RPMI7951 (cell line): ENCODE measurements at places on chromosomes 2 and 18. TPM values are rescaled to one million over a fixed set of nuclear protein-coding genes. Genes with fewer than 3 reads are reported as not detected.

The CNDP1 gene
- not detected in 2 replicates for total RNA-seq

The TMEM37 gene
- not detected in 2 replicates for total RNA-seq

The SERPINB13 gene
- not detected in 2 replicates for total RNA-seq

The MAPK4 gene
- not detected in 2 replicates for total RNA-seq

DNA sequence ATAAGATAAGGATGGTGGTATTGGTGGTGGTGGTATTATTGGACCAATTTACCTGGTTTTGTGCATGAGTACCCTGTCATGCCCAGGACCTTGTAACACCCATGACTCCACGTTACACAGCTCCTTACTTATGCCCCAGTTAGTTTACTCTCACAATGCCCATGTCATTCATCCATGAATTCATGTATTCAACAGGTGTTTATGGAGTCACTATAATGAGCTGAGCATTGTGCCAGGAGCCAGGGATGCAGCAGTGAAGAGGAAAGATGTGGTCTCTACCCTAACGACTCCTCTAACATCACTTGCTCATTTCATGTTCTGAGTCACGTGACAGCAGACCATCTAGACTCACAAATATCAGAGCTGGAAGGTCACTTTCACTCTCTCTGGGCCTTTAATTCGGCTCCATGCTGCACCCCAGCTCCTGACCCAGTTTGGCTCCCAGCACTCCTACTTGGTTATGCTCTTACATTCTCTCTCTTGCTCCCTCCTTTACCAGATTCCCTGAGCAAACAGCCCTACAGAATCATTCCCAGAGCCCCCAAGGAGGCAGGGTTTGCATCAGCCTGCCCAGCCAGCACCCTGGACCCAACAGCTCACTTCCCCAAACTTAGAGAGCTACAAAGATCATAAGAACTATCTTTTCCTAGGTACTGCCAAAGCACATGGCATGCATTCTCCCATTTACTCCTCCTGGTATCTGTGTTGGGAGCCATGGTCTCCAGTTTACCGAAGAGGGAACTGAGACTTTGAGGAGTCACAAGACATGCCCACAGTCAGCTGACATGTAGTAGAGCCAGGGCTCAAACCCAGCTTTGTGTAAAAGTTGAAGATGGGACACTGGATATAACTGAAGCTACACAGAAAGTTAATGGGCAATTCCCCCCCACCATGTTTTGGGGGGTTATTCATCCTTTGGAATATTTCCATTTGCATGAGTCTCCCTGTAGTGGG, 449.9 kb downstream of the LRATD1 start:
- DNase-seq = no peak

DNA sequence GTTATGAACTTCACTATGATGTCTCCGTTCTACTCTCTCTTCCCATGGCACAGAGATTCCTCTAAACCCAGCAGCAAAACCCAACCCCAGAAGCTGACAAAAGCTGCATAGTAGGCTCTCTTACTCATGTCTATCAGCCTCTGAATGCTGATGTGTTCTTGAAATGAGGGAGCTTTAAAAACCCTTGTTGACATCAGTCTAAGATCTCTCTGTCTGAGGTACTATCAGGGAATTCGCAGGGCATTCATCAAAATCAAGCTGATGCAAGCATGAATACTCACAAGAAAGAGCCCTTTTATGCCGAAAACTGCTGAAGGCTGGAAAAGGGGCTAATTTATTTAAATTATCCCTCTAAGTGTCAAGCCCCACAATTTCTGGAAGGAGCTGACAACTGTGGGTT, 710.6 kb upstream of the FANCL start:
- DNase-seq = no peak

GRCh38 chr2:55180374-55180773, 51.7 kb downstream of the CLHC1 start:
- DNase-seq = no peak

DNA sequence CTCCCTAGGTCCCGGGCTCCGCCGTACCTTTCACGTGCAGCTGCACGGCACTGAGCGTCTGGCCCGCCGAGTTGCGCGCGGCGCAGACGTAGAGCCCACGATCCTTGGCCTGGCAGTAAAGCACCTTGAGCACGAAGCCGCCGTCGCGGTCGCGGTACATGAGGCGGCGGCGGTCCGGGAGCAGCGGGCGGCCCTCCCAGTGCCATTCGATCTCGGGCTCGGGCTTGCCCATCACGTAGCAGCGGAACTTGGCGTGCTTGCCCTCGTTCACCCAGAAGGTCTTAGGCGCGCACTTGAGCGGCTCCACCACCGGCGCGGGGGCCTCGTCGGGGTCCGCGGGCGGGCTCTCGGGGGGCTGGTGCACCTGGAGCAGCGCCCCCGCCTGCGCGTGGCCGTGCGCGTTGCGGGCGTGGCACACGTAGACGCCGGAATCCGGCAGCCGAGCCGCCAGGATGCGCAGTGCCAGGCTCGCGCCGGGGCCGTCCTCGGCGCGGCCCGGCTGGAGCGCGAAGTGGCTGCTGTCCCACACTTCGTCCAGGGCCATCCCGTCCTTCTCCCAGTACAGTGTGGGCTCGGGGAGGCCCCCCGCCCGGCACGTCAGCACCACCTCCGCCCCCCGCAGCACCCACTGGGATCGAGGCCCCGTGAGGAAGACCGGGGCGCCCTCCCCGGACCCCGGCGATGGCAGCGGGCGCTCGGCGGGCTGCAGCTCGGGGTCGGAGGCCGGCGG, 980 bp downstream of the OBSL1 start:
- DNase-seq = peak; percentile 47

- DNase-seq = no peak
These were observed 142.9 kb upstream of the ZSWIM2 start for GRCh38 chr2:186991766-186992417.

GRCh38 chr18:48179001-48179400, 230.2 kb downstream of the ZBTB7C start:
- no peak for DNase-seq

- peak; percentile 46 for DNase-seq
These were observed 118.4 kb downstream of the TANC1 start for GRCh38 chr2:159086826-159087225.

DNA sequence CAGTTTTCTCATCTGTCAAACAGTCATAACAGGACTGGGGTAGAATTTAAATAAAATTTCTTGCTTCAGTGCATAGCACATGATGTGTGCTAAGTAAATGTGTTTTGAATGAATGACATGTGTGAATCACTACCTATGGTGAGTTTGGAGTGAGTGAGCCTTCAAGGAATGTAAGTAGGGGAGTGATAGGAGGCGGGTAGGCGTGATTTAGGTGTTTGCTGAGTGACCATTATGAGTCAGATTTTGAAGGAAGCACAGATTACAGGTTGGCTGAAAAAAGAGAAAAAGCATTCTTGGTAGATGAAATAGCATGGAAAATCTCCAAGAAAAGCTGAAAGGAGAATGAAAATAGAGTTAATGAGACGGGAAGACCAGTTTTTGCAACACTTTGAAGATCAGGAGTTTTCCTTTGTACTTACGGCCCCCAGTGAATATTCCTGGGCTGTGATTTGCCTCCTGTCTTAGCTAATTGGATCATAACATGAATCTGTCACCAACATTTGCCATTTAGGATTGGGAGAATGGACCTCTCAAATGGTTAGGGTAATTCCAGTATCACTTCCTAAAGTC, 136.9 kb upstream of the GATA6 start:
- peak; percentile 84 for DNase-seq

GRCh38 chr2:234254783-234255521, 204.4 kb downstream of the SPP2 start:
- DNase-seq = peak; percentile 57

DNA sequence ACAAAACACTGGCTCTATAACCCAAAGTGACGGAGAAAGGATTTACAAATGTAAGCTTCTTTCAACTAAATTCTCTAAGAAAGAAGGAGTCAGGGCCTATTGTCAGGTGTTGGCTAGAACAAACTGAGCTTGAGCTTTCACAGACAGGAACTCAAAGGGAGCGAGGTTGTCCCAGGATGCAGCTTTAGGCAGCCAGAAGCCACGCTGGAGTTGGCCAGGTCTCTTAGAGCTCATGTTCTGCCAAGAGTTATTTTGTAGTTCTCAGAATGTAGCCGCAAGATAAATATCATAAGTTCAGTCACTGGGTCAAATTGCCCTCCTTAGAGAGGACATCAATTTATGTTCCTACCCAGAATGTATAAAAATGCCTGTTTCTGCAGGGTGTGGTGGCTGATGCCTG, 54.1 kb upstream of the GREB1L start:
- no peak for DNase-seq

GRCh38 chr2:157761520-157761919, 114.6 kb downstream of the ACVR1 start:
- DNase-seq = peak; percentile 59

- no peak for DNase-seq
These were observed 1.8 kb downstream of the MAL start for GRCh38 chr2:95027369-95027720.

- DNase-seq = no peak
These were observed 390.0 kb downstream of the MEIS1 start for GRCh38 chr2:66824926-66825325.
